CD4-positive, alpha-beta T cell treated with Interleukin-4 for 4 hours (primary cell): ENCODE measurements at places on chromosomes 12 and 14.

GRCh38 chr14:83994020-83994419, 1535.9 kb upstream of the FLRT2 start:
- DNase-seq = no peak

- peak; percentile 53 for DNase-seq
These were observed 699 bp downstream of the MGAT2 start for GRCh38 chr14:49621114-49621881.

GRCh38 chr12:27866373-27867101, 86.5 kb upstream of the MANSC4 start:
- DNase-seq = no peak

DNA sequence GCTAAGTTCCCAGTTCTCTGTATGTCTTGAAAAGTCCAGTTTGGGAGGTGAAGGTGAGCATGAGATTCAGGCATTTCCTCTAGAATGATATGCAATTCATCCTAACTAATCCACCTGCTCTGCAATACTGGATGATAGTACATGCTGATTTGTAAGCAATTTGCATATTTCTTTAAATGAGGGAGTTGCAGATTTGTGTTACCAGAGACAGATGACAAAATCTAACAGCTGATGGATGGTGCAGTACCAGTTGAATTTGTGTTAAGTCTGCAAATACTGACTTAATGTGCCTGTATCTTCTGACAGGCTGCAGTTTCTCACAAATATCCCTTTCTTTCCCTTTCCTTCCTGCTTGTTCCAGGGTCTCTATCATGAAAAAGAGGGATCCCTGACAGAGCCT, 76.4 kb upstream of the MBIP start:
- no peak for DNase-seq

- peak; percentile 70 for DNase-seq
These were observed 14.5 kb upstream of the CCT2 start for GRCh38 chr12:69570545-69571399.

DNA sequence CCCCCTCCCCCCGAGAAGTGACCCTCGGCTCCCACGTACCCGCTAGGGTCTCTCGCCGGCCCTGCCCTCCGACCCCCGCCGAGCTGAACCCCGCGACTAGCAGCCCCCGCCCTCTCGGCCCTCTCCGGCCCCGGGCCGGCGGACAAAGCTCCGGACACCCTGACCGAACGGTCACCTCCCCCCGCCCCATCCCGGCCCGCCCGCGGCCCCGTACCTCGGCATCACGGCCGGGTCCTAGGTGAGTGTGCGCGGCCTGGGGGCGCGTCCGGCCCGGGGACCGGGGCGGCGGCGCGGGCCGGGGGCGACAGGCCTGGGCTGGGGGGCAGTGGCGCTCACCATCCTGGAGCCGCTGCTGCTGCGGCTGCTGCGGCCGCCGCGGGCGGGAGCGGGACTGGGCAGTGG, at the start of gene FIGNL2:
TSS of gene FIGNL2 (minus strand) at position 393 of the 402 bp plus-strand sequence. CDS start 26,305 bp downstream, outside the sequence.
- DNase-seq = no peak

GRCh38 chr14:95163132-95163531, 5.8 kb upstream of the DICER1 start:
- no peak for DNase-seq

- DNase-seq = no peak
These were observed 52.1 kb downstream of the AVPR1A start for GRCh38 chr12:63098851-63099250.

- no peak for DNase-seq
These were observed 20.2 kb upstream of the VASH1 start for GRCh38 chr14:76741074-76741473.

DNA sequence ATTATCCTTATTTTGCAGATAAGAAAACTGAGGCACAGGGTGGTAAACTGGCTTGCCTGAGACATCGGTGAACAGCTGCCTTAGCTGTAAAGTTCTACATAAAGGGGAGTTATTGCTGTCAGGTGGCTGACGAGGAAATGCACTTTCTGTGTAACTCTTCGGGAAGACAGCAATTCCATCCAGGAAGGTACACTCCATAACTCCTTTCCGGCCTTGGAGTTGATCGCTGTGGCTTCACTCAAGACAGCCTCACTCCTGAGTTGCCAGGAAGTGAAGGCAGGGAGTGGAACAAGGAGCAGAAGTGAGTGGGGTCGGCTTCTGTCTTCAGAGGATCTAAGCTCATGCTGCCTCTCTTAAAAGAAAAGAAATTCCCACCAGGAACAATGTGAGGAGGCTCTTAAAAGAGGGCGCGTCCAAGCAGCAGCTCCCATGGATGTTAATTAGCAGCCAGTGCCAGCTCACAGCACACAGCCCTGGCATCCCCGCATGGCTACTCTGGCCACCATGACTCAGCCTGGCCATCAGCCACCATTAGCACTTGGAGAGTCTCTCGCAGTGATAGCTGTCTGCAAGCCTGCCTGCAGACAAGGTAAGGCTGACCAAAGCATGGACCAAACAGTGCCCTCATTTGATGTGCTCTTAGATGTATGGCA, 60.3 kb downstream of the NUAK1 start:
- no peak for DNase-seq

- no peak for DNase-seq
These were observed 24.8 kb downstream of the RGS6 start for GRCh38 chr14:71956920-71957563.

GRCh38 chr14:60323199-60323896, 74.3 kb downstream of the PPM1A start:
- DNase-seq = no peak

DNA sequence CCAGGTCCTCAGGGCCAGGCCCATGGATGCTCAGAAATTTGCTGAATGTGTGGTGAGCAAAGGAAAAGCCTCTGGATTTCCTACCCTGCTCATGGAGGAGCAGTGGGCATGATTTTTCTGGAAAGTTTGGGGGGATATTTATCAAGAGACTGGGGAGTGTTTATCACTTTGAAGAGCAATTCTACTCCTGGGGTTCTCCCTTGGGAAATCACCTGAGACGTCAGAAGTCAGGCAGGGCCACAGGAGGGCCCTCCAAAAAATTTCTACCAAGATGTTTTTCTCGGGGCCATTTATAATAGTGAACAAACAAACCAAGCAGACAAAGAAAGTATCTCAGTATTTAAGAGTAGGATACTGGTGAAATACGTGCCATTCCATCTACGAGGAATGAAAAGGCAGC, 20.1 kb upstream of the EIF2B2 start:
- DNase-seq = no peak

GRCh38 chr14:73176685-73177084, 40.4 kb downstream of the PSEN1 start:
- DNase-seq = no peak

DNA sequence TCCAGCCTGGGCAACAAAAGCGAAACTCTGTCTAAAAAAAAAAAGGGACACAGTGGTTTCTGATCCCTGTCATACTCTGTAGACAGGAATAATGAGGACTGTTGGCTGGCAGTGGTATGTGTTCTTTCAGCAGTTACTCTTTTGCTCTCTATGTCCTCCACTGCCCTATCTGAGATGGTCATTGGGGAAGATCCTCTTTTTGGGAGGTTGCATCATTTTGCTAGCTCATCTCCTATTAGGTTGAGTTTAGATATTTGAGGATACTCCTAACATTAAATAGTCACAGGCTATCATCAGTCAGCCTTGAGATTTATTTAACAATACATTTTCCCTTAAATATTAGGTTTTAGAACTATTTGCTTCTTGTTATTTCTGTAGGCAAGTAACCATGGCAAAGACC, 5.9 kb upstream of the CCDC91 start:
- no peak for DNase-seq

DNA sequence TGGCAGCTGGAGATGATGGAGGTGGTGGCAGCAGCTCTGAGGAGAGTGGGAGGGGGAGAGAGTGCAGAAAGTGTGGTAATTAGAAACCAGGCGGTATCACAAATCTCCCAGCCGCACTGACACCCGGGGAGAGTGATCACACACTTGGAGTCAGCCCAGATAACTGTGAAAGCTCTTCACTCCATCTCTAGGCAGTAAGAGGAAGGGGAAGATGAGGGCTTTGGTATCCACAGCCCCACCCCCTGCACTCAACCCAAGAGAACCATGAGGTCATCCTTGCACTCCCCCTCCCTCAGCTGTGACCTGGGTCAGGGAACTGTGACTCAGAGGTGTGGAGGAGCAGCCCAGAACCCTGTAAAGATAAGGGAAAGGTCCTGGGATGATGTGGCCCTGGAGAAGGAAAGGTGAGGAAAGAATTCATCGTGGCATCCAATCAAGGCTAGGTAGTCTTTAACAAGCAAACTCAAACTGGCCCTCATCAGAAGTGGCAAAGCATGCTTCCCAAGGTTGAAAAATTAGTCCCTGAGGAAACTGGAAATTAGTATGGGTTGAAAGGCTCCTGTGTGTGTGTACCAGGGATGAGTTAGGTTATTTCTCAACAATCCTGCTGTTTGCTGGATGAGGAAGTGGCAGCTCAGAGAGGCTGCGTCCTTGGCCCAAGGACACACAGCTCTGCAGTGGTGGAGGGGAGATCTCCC, 111.0 kb upstream of the LHX5 start:
- no peak for DNase-seq
